ENCODE measurements at places on chromosomes 3 and 15.

DNA sequence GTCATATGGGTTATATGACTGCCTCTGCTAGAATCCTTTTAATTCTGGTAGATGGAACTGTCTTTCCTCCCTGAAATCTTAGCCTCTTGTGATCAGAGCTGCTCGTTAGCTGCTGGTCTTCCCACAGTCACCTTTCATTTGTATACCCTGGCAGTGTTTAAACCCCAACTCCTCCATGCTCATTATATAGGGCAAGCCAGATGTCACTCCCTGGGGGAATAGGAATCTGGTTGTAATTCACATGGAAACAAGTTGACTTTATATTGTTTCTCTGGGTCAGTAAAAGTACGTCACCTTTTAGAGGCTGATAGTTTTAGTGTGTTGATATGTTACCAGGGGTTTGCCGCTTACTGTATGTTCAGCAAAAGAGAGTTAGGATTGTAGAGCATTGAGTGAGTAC is 103.5 kb downstream of the ITPR1 start:
- DNase-seq, result no peak

GRCh38 chr3:175149675-175150074 is 290.5 kb downstream of the NAALADL2 start:
- DNase-seq, result no peak

- DNase-seq, result no peak
Observed at GRCh38 chr3:39226106-39226741, 33.8 kb upstream of the XIRP1 start.

DNA sequence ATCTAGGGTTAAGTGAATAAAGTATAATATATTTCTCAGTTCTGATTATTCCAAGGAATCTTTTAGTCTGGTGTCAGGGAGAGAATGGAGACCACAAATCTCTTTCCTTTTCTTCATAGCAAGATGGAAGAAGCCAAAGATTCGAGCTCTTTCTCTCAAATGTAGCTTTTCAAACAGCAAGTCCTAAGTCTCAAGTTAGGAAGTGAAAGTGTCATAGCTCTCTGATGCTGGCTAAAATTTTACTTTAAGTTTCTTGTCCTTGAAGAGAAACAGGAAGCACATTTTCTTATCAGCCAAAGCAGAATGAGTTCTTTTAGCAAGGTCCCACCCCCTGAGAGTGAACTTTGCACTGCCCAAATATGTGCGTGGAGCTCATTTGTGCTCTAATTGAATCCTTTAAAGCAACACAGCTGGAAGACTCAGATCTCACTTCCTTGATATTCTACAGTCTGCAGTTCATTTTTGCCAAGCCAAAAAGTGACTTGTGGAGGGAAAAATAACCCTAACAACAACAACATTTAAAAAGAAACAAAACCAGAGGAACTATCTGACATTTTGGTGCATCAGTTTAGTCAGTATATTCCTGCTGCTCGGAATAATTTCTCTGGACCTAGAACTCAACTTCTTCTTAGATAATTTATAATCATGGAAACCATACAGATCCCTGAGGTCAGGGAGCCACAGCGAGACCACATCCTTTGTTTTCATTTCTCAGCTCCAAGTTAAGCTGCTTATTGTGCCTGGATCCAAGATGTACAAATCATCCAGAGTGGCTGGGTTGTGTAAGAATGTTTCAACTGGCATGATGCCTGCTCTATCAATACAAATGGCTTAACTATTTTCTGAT is 238.7 kb upstream of the P2RY1 start:
- no peak for DNase-seq

- no peak for DNase-seq
Observed at GRCh38 chr3:154060238-154061000, 60.8 kb upstream of the ARHGEF26 start.

- DNase-seq, result no peak
Observed at GRCh38 chr3:141553055-141553454, 66.2 kb downstream of the RASA2 start.

GRCh38 chr3:172465281-172465680 is 17.0 kb upstream of the GHSR start:
- no peak for DNase-seq

- no peak for DNase-seq
Observed at GRCh38 chr15:100253640-100254039, 88.1 kb downstream of the ADAMTS17 start.

DNA sequence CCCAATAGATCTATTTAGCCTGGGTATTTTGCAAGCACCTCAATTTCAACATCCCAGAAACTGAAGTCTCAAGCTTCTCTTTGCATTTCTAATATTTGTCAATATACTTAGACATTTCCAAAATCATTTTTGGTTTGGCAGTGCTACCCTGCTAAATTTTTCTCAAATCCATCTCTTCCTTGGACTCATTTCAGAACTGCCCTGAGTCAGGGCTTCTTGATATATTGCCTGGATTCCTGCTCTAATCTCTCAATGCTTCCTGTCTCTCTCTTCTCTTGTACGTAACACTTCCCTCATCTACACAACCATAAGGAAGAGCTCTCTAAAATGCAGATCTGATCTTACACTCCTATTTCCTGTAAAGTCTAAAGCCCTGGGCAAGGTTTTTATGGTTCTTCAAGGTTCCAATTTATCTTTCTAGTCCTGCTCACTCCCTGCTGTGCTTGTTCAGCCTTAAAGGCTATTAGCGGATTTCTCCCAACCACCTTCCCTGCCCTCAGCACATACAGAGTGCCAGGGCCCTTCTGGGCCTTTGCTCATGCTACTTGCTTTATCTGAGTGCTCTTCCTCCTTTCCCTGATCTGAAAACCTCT is 53.0 kb upstream of the MME start:
- no peak for DNase-seq

GRCh38 chr3:188341501-188341900 is 187.5 kb downstream of the LPP start:
- DNase-seq, result no peak

- DNase-seq, result no peak
Observed at GRCh38 chr3:26614006-26614685, 8.4 kb upstream of the LRRC3B start.

- DNase-seq, result no peak
Observed at GRCh38 chr15:51327081-51327480, 11.3 kb downstream of the CYP19A1 start.

GRCh38 chr3:122247825-122248185 is 64.3 kb downstream of the CASR start:
- no peak for DNase-seq

Data from activated CD4-positive, alpha-beta T cell treated with anti-CD3 and anti-CD28 coated beads, Interleukin-2, amount 50 U/mL, for 4 hours (primary cell).